Prostate gland (tissue), 2 donors: ENCODE measurements at places on chromosomes 3 and 15. TPM values are rescaled to one million over a fixed set of nuclear protein-coding genes. Genes with fewer than 3 reads are reported as not detected.

HRG gene
- not detected for total RNA-seq

RHOV gene
- total RNA-seq = 5.9 TPM

DNA sequence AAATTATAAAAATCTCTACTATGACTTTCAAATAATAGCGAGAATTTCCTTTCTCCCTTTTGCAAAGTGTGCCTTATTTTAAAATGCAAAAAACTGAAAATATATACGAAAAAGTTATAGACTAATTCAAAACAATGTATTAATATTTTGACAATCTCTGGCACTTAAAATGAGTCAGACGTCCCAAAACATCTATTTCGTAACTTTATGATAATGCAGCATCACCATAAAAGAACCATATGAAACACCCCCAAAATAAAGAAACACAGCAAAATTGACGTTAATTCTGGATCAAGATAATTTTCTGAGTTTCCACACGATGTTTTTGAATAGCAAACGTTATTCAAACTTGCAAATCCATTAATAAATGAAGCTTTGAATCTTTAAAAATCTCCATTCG is 1.0 kb downstream of the COPS2 start:
- no peak for DNase-seq
- peak overlapping the region; percentile 85 for H3K27ac ChIP-seq
- no peaks in the 10 kb centered on the region for H3K27me3 ChIP-seq
- no peaks in the 10 kb centered on the region for H3K4me1 ChIP-seq

ADGRG7 gene
- total RNA-seq = not detected

SLC38A3 gene
- total RNA-seq = 4.0 TPM

- H3K27me3 ChIP-seq = no peaks in the 10 kb centered on the region
- no peak for DNase-seq
- no peaks in the 10 kb centered on the region for H3K36me3 ChIP-seq
- no peaks in the 10 kb centered on the region for H3K4me1 ChIP-seq
- H3K27ac ChIP-seq = no peak overlapping the region
Measured at GRCh38 chr3:94596887-94597566, 534.2 kb downstream of the NSUN3 start.

- no peaks in the 10 kb centered on the region for H3K27me3 ChIP-seq
- no peak overlapping the region for H3K4me3 ChIP-seq
- no peak overlapping the region for H3K27ac ChIP-seq
- no peak for DNase-seq
Measured at GRCh38 chr3:70518356-70518755, 205.9 kb upstream of the MDFIC2 start.

DNA sequence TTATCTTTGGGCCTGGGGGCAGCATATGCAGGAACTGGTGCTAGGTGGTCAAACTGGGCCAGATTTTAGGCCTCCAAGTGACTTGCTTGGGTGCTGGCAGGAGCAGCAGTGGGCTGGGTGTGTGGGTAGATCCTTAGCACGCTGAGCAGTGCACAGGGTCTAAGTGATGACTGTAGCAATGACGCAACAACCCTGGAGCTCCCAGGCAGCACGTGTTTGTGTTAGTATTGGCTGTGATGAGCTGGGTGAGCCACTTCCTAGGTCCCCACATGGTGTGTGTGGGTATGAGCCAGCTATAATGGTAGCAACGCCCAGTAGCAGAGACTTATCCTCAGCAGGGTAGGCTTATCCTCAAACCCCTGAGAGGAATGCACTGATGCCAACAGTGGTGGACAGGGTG is 570.6 kb upstream of the ROBO1 start:
- H3K27me3 ChIP-seq = no peaks in the 10 kb centered on the region
- no peak overlapping the region for H3K4me3 ChIP-seq
- no peaks in the 10 kb centered on the region for H3K4me1 ChIP-seq
- no peaks in the 10 kb centered on the region for H3K36me3 ChIP-seq
- no peak overlapping the region for H3K27ac ChIP-seq

- no peaks in the 10 kb centered on the region for H3K36me3 ChIP-seq
- peak overlapping the region; percentile 26 for H3K4me3 ChIP-seq
- no peak for DNase-seq
Measured at GRCh38 chr15:63380808-63381282, 801 bp downstream of the CA12 start.

DNA sequence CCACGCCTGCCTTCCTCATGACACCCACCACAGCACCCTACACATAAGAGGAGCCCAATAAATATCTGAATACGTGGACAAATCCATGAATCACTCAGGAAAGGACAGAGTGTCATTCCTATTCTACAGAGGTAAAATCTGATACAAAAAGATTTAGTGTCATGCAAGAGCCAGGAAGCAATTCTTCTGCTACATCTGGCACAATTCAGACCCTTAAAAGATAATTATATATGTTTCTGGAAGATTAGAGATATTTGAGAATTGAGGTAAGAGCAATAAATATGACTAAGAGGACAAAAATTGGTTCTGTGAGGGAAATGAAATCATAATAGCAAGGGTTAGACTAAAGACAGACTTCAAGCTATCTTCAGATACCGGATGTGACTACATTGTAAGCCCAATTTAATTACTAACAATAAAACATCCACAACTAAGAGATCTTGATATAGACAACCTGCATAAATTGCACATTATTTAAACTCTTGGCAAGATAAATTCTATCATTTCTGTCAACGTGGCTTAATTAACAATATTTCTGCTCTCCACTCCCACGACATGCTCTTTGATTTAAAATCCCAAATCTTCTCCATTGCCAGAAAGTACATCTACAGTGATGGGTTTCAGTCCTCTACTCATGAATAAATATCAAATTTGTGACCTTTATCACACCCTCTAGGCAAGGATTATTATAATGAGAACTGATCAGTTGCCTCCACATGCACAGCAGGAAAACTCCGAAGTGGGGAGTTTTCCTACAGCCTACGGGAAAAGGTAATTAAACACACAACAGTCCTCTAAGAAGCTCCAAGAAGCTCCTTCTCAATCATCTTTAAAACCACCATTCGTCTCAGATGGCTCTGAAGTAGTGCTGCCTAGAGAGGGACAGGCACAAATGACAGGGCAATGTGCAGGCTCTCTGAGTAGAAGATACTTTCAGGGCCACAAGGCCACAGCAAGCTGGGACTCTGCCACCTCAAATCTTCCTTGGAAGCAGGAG is 32.6 kb downstream of the MB21D2 start:
- no peak overlapping the region for H3K4me3 ChIP-seq
- H3K4me1 ChIP-seq = no peaks in the 10 kb centered on the region
- no peaks in the 10 kb centered on the region for H3K36me3 ChIP-seq
- DNase-seq = no peak

DNA sequence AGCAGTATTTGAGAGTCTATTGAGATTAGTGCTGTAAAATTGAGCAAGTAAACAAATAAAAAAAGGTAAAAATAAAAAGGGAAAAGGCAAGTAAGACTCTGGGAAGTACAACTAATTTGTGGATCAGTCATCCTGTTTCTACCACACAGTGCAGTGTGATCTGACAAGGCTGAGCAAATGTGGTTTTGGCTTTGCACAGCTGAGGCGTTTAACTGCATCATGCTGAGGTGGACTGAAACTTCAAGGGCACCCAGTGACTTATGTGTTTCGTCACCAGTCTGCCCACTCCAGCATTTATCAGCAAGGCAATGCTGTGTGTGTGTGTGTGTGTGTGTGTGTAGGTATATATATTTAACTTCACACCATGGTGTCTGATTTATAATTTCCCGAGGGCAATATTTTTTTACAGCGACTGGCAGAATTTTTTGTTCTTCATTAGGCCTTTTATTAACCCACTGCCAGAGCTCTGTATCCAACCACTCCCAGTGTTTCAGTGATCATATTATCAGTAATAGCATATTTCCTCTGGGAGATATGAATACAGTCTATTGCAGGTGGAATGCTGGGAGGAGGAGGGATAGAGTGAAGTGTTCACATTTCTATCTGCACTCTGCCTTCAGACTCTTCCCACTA is 131.5 kb upstream of the SATB1 start:
- H3K36me3 ChIP-seq = no peaks in the 10 kb centered on the region
- no peaks in the 10 kb centered on the region for H3K27me3 ChIP-seq
- H3K4me3 ChIP-seq = no peak overlapping the region
- H3K27ac ChIP-seq = no peak overlapping the region
- DNase-seq = no peak

CELF6 gene
- 7.3 TPM for total RNA-seq

DNA sequence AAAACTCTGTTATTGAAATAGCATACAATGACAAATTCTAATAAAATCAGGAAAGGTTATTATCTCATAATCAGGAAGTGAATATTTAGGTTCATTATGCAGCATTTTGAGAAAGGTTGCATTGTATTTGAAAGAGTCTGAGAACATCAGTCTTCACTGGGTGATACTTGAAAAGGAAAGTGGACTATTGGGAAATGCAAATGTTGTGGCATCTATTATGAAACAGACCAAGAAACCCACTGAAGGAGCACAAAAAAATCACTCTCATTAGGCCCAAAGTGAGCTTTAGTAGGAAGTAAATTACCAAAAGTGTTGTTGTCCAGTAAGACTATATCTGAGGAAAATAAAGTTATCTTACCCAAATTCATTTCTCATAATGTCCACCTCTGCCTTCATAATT is 90.8 kb downstream of the ZPLD1 start:
- H3K4me1 ChIP-seq = no peaks in the 10 kb centered on the region
- H3K36me3 ChIP-seq = no peaks in the 10 kb centered on the region
- no peaks in the 10 kb centered on the region for H3K27me3 ChIP-seq
- H3K4me3 ChIP-seq = no peak overlapping the region

DNA sequence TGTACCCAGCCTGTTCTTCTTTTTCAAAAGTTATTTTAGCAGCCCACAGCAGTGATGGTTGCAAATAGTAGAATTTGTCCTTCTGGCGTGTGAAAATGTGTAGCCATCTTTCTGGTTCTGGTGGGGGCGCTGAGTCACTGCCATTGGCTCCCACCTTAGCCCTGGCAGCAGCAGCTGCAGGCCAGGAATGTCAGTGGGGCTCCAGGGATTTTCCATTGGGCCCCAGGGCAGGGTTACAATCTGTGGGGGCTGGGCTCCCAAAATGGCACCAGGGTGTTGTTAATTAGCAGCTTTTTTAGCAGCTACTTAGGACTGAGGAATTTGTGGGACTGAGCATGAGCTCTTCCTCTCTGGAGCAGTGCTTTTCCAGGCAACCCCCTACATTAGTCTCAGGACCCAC is 38.9 kb downstream of the TOPAZ1 start:
- no peaks in the 10 kb centered on the region for H3K36me3 ChIP-seq
- no peak overlapping the region for H3K27ac ChIP-seq
- H3K4me1 ChIP-seq = no peaks in the 10 kb centered on the region
- H3K27me3 ChIP-seq = no peaks in the 10 kb centered on the region
- H3K4me3 ChIP-seq = no peak overlapping the region
- DNase-seq = no peak

MORC1 gene
- not detected for total RNA-seq

CLDN16 gene
- total RNA-seq = 0.45 TPM

ANKUB1 gene
- total RNA-seq = not detected

GRCh38 chr15:73748730-73749129 is 4.4 kb downstream of the INSYN1 start:
- H3K36me3 ChIP-seq = no peaks in the 10 kb centered on the region
- no peaks in the 10 kb centered on the region for H3K27me3 ChIP-seq
- DNase-seq = no peak

ZNF385D gene
- total RNA-seq = 1.0 TPM

SNX4 gene
- 60.0 TPM for total RNA-seq

DNA sequence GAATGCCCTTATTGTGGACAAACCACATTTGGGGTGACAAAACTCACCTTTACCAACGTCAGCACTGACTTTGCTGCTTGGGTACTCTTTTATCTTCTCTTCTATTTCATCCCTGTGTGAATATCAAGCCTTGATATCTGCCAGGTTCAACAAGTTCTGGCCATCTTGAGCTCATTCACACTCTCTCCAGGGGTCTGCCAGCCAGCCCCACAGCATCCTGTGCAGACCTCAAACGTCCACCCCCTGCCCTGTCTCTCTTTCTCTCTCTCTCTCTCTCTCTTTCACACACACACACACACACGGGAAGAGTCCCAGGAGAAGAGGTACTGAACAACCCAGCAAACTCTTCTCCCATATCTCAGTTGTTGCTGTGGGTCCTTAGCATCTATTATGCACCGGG is 10.7 kb downstream of the ILDR1 start:
- no peaks in the 10 kb centered on the region for H3K27me3 ChIP-seq
- no peaks in the 10 kb centered on the region for H3K4me1 ChIP-seq
- no peak overlapping the region for H3K4me3 ChIP-seq
- no peaks in the 10 kb centered on the region for H3K36me3 ChIP-seq

FGF7 gene
- total RNA-seq = 11.5 TPM

DNA sequence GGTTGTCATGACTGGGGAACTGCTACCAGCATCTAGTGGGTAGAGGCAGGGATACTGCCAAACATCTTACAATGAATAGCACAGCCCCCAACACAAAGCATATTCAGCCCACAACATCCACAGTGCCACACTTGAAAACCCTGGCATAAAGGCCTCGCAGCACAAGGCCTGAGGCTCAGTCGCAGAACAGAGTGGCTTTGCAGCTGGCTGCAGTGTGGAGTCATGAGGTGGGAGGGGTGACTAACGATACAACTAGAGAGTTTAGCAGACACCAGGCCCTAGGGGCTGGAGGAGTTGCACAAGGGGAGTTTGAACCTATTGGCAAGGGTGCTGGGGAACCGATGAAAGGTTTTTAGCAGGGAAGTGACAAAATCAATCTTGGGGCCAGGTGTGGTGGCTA is 32.1 kb downstream of the GRK7 start:
- DNase-seq = no peak
- H3K27me3 ChIP-seq = no peaks in the 10 kb centered on the region
- H3K27ac ChIP-seq = no peak overlapping the region

- no peaks in the 10 kb centered on the region for H3K36me3 ChIP-seq
- no peak for DNase-seq
- no peak overlapping the region for H3K4me3 ChIP-seq
- no peak overlapping the region for H3K27ac ChIP-seq
- no peaks in the 10 kb centered on the region for H3K27me3 ChIP-seq
Measured at GRCh38 chr3:172814738-172815137, 64.2 kb downstream of the ECT2 start.

GRCh38 chr3:184672335-184672734 is 39.5 kb downstream of the MAGEF1 start:
- H3K27me3 ChIP-seq = no peaks in the 10 kb centered on the region
- H3K4me3 ChIP-seq = no peak overlapping the region
- no peak overlapping the region for H3K27ac ChIP-seq
- no peaks in the 10 kb centered on the region for H3K36me3 ChIP-seq

GRCh38 chr15:66795851-66796250 is 93.8 kb downstream of the SMAD6 start:
- H3K36me3 ChIP-seq = no peaks in the 10 kb centered on the region
- H3K4me3 ChIP-seq = no peak overlapping the region
- H3K27me3 ChIP-seq = no peaks in the 10 kb centered on the region
- no peaks in the 10 kb centered on the region for H3K4me1 ChIP-seq

DNA sequence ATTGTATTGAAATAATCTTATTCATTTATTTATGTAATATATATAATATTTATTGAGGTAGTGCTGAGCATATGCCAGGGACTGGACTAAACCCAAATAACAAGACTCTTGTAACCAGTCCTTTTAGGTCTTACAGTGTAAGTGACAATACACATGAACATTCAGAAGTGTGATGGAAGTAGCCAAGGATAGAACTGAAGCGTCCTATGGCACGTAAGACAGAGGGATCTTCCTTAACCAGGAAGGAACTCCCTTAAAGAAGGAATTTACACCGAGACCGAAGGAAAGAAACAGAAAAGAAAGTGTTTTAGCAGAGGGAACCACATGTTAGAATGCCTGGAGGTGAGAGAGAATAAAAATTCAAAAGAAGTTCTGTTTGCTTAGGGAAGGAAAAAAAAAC is 23.6 kb upstream of the CLDN1 start:
- no peaks in the 10 kb centered on the region for H3K4me1 ChIP-seq
- H3K4me3 ChIP-seq = no peak overlapping the region
- no peak for DNase-seq

CERS3 gene
- 4.0 TPM for total RNA-seq

PRTG gene
- 9.4 TPM for total RNA-seq
